ENCODE measurements at places on chromosomes 16 and 17.

GRCh38 chr16:59878479-59878878, 1144.4 kb upstream of the GOT2 start:
- peak; percentile 63 for DNase-seq

DNA sequence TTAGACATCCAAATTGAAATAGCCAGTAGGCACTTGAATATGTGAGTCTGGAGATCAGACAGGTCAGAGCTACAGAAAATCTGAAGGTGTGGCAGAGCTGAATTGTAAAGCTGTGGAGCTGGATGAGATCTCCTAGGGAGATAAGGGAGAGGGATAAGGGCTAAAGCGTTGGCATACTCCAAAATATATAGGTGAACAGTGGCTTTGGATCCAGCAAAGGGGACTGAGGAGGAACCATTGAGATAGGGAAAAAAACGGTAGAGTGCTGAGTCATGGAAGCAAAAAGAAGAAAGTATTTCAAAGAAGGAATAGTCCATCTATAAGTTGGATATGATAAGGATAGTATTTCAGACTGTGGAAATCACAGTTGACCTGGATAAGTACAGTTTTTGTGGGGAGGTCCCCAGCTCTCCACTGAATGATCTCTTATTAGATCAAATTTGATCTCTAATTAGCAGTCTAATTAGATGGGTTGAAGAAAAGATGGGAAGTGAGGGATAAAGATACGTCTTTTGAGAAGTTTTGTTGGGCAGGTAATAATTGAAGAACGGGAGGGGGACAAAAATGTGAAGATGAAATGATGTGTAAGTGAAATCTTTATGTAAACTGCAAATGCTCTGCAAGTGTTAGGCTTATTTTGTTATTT, 587 bp upstream of the DBF4B start:
- DNase-seq, result no peak

GRCh38 chr16:78092758-78093157, 6.7 kb upstream of the WWOX start:
- no peak for DNase-seq

- peak; percentile 91 for DNase-seq
These were observed 25.9 kb downstream of the OGFOD1 start for GRCh38 chr16:56477096-56477878.

DNA sequence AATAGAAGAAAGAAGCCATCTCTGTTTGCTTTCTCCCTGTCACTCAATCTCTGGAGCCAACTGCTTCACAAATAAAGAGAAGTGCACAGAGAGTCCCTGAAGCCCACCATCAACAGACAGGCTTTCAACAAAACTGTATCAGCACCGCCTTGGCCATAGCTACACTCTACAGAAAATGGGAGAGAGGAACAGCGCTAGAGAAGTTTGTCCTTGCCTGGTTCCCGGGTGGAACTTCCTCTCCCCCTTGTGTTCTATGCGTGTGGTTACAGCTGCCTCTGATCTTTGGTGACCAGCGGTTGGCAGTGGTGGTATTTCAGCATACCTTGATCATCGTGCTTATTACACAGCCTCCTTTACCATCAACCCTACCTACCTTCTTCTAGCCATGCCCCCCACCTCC, 91.4 kb upstream of the CCL2 start:
- DNase-seq, result peak; percentile 9

DNA sequence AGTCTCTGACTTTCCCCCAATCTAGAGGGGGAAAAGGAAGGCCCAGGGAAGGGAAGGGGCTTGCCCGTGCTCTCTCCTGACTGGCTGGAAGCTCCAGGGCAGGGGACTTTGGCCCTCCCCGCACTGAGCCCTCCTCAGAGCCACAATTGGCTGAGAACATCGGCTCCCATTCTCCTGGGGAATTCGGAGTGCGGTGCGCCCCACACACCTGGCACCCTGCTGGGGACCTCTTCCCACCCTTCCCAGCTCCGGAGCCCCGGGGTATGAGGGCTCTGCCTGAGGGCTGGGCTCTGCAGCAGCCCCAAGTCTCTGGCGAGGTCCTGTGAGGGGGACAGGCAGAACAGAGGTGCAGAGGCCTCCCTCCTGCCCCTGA, 36.0 kb downstream of the PIMREG start:
- DNase-seq, result no peak

GRCh38 chr16:46787909-46788308, 39.8 kb upstream of the MYLK3 start:
- no peak for DNase-seq

DNA sequence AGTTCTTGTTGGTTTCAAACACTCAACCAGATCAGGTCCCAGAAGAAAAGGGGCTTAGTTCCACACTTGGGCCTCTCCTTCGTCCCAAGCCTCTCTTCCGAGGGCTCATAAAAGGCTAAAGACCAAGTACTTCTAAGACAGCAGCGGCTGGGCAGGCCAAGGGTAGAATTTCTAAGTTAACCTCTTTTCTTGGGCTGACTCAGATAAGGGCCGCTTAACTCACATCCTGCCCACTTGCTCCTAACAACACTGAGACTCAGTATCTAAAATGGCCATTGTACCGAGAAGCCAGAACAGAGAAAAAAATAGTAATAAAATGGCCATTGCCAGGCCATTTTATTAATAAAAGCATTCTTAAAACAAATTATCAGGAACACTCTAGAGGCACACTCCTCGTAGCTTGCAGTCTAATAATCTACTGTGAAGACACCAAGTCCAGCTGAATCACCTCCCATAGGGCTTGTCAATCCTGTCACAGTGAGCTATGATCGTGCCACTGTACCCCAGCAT, 42.1 kb downstream of the RANBP10 start:
- DNase-seq, result no peak

DNA sequence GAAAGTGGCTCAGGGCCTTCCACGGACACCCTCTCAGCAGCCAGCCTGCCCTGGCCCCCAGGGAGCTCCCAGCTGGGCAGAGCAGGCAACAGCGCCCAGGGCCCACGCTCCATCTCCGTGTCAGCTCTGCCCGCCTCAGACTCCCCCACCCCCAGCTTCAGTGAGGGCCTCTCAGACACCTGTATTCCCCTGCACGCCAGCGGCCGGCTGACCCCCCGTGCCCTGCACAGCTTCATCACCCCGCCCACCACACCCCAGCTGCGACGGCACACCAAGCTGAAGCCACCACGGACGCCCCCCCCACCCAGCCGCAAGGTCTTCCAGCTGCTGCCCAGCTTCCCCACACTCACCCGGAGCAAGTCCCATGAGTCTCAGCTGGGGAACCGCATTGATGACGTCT, 48.3 kb upstream of the LGALS9 start:
- DNase-seq, result no peak

GRCh38 chr16:11658896-11659708, 9.2 kb upstream of the SNN start:
- DNase-seq, result no peak

DNA sequence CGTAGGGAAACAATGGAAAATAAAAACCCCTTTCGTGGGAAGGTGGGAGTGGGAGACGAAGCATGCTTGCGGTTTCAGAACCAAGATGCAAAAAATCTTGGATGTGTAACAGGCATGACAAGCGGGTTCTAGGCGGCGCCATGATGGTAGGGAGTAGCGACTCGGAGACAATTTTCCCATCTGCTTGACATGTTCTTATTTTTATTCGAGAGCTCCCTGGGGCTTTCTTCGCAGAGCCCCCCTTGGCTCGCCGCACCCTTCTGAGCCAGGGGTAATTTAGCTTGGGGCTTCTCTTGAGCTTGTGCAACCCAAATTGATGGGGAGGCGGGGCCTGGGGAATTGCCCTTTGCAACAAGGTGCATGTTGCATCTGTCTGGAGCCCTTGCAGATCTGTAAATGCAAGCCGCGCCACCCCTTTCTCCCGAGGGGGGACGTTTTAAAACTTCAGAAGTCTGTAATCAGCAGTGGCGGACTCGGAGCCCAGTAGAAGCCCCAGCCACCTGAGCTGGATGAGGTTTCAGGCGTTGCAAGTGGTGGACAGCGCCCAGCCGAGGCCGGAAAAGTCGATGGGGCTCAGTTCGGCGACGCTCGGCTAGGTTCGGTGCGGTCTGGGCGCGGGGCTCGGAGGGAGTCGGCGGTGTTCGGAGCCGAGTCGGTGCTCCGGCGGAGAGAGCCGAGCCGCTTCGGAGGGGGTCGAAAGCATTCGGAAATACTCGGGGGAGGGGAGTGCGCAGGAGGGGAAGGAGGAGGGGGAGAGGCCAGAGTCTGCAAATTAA, 2.9 kb downstream of the GNAO1 start:
- peak; percentile 69 for DNase-seq

- no peak for DNase-seq
These were observed 68.6 kb upstream of the MRTFB start for GRCh38 chr16:14002416-14002990.

DNA sequence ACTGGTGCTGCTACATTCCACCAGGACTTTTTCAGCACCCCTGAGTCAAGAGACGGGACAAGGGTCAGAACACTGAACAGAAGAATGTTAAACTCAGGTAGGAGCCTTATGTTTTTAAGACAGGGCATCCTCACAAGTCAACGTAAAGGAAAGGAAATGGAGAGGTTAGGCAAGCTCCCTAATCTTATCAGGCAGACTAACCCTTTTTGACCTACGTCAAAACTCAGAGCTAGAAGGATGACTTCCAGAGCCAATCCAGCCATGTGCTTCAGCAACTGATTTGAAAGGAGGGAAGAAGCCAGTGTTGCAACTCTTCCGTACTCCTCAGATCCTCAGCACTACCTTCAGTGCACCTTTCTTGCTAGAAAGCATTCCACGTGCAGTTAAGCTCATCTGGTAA, 46.8 kb downstream of the REXO5 start:
- no peak for DNase-seq

GRCh38 chr16:2490190-2491105, 15.5 kb downstream of the TBC1D24 start:
- no peak for DNase-seq

GRCh38 chr16:3998793-3999478, 117.3 kb downstream of the ADCY9 start:
- DNase-seq, result peak; percentile 80

DNA sequence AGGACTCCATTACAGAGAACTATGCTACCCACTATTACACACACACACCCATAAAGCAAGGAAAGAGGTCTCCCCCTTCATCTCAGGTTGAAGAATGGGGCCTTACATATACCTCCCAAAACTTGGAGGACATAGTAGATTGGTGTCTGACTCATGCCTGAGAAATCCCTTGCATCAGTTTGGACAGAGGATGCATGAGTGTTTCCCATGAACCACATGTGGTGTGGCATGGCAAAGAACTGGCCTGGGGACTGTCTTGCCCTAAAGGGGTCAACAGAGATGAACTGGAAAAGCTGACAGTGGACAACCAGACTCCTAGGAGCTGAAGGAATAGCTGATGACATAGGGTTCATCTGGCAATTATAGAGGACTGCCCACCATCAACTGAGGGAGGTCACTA, 54.0 kb downstream of the DYNLRB2 start:
- peak; percentile 50 for DNase-seq

GRCh38 chr17:62994931-62995330, 28.9 kb downstream of the TANC2 start:
- no peak for DNase-seq

DNA sequence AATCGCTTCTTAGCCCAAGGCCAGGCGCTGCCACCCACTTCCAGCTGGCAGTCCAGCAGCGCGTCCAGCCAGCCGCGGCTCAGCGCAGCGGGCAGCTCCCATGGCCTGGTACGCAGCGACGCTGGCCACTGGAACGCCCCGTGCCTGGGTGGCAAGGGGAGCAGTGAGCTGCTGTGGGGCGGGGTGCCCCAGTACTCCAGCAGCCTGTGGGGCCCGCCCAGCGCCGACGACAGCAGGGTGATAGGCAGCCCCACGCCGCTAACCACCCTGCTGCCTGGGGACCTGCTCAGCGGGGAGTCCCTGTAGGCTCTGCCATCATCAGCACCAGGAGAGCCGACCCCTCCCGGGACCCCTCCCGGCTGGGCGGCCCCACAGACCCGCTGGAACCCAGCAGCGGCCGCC, 24.0 kb downstream of the TMC6 start:
- DNase-seq, result no peak

DNA sequence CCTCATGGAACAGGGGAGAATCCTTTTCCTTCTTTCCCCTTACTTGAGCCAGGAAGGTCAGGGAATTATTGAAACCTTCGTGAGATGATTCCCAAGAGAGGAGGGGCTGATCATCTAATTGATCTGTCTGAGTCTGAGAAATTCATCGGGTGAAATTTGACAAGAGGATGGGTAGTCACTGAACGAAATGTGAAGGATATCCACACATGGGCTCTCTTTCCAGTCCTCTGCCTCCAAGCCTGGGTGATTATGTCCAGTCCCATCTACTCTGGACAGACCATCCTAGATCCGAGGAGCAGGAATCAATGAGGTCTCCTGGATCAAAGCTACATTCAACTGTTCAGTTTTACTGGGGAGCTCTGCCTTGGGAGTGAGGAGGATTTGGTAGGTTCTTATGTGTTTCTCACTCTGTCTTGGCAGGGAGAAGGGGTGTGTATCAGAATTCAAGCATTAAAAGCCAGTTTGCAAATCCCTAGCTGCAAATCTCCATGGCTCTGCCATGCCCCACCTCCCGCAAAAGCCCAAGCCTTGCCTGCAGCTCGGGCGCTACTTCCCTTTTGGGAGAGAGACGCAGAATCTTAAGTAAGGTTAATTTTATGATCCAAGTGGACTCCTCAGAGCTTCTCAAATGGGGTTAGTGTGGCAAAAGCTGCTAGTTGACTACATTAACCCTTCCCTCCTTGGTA, 47.1 kb upstream of the TEKT3 start:
- no peak for DNase-seq

DNA sequence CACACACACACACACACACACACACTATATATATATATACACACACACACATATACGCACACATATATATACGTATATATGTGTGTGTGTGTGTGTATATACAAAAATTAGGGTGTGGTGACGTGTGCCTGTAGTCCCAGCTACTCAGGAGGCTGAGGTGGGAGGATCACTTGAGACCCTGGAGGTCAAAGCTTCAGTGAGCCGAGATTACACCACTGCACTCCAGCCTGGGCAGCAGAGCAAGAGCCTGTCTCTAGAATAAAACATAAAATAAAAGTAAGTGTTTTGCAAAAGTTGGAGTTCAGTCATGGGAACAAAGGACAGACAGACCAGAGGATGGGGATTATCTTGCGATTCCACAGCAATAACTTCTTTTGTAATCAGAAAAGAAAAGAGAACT, 10.8 kb downstream of the NUPR1 start:
- no peak for DNase-seq

GRCh38 chr16:69917739-69918138, 33.4 kb upstream of the CLEC18A start:
- peak; percentile 95 for DNase-seq

GRCh38 chr17:15910791-15911190, 34.1 kb upstream of the ADORA2B start:
- peak; percentile 57 for DNase-seq

GRCh38 chr16:23051587-23051986, 97.7 kb downstream of the USP31 start:
- DNase-seq, result no peak

- DNase-seq, result peak; percentile 89
These were observed 3.9 kb downstream of the CDH11 start for GRCh38 chr16:65117811-65118448.

GRCh38 chr16:84531671-84532111, 27.2 kb upstream of the MEAK7 start:
- no peak for DNase-seq

DNA sequence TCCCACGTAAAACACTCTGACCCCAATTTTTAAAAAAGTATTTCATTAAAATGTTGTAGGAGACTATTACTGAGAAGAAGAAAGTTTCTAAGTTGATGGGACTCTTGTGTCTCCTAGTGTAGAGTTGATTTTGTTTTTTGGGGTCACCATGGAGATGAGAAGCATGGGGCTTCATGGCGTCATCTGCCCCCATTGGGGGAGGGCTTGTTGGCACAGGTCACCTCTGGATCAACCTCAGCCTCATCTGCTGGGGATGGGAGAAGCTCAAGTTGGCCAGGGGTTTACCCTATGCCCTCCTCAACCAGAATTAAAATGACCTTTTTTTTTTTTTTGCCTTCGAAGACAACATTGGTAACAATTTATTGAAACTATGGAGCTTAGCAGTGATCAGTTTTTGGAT, 28.3 kb downstream of the MSI2 start:
- no peak for DNase-seq
